ENCODE measurements at places on chromosomes 11 and 22.

- DNase-seq: peak; percentile 38
Measured at GRCh38 chr11:84564180-84564866, 1062.8 kb downstream of the DLG2 start.

DNA sequence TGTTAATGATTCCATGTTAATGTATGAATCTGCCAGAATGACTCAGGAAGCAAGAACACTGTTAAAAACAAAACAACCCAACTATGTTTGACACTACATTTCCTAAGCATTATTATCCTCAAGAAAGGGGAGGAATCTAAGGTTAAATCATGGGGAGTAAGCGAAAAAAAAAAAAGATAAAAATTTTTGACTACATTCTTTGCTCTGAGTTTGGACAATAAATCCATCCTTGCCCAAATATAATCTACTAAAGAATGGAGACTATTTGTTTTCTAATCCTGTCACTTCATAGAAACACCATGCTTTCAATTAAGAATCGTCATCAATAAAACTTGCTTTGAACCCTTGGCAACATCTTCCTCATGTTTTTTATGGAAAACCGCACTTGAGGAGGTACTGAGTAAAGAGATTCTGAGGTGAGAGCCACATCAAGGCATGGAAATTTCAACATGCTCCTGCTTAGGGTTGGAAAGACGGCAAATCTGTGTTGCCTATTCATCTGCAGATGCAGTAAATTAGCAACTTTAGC is 9.7 kb downstream of the MAML2 start:
- DNase-seq: peak; percentile 73

DNA sequence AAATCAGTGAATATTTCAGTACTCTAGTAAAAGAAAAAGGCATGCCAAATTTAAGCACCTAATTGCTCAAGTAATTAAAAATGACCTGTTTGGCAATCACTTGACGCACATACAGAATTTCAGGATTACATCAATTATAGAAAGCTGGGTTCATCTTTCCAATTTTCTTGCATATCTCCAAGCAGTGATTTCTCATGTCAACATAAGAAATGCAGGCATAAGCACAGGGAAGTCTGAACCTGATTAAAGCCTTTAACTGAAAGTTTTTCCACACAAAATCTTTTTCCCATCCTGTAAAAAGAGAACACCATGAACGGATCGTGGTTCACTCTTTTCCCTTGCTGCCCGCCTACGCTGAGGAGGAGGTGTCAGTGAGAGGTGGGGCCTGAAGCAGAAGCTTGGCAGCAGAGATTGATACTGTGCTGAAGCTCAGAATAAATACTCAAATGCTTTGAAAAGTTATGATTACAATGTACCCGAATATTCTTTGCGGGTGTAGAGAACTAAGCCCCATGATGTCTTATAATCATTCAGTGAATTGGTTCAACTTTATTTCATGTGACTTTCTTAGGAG is 704.1 kb upstream of the CCDC90B start:
- no peak for DNase-seq

GRCh38 chr11:14908214-14908880 is 16.3 kb upstream of the CYP2R1 start:
- DNase-seq: peak; percentile 30

GRCh38 chr22:27196606-27197005 is 539.2 kb downstream of the MIAT start:
- no peak for DNase-seq

DNA sequence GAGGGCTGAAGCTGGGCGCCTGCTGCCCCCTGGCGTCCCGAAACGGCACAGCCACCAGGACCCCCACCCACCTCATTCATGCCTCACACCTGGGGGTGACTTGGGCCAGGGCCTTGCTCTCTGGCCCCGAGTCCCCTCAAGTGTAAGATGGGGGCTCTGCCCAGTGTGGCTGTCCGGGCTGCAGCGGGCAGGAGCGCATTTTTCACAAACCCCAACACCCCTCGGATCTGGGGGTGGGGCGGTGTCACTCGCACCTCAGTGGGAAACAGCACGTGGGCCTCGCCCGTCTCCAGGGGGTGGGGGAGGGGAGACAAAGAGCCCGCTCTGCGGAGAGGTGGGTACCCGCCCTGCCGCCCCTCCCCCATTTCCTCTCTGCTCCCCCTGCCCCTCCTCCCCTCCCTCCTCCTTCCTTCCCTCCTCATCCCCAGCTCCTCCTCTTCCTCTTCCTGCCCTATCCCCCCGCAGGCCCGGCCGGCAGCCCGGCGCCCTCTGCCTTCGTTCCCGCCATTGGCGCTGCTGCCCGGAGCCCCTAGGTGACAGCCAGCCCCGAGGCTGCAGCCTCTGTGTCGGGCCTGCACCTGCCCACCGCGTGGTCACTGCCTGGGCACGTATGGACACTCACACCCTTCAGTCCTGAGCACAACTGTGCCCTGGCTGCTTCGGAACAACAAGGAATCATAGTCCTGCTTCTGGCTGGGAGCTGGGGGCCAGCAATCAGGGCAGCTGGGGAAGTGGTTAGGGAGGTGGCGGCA is 6.8 kb upstream of the CDKN1C start:
- DNase-seq: peak; percentile 67

DNA sequence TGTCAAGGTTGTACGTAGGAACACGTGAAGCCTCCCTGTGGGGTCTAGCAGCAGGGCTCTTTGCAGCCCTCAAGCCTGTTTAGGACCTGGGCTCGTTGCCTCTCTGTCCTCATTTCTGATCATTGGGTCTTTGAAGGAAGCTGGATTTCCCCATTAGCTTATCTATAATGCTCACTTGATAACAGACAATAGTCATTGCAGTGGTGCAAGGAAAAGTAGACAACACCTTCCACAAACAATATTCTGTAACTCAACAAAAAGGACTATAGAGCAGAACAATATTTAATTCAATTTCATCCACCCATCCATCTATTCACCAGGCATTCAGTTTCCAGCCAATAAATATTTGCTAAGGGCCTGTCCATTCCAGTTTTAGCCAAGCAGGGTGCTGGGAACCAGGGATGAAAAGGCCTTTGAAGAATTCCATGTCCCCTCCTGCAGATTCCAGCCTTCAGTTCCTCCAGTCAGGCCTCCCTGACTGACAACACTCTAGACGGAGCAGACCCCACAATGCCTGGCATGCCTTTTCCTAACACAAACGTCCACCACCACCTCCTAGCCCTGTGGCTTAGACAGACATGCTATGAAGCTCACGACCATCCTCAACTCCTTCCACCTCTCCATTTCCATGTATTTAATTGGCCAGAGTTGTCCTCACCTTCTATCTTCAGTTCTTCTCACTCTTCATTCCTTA is 12.7 kb upstream of the POLD3 start:
- DNase-seq: no peak

GRCh38 chr11:4026389-4026788 is 68.2 kb upstream of the RRM1 start:
- DNase-seq: no peak

GRCh38 chr22:40609216-40609615 is 27.3 kb downstream of the MRTFA start:
- DNase-seq: peak; percentile 43

GRCh38 chr11:64331569-64332371 is 8.2 kb upstream of the CCDC88B start:
- peak; percentile 84 for DNase-seq

- peak; percentile 6 for DNase-seq
Measured at GRCh38 chr11:70675697-70676374, 277.5 kb downstream of the CTTN start.

GRCh38 chr11:19436932-19437331 is 196.2 kb upstream of the E2F8 start:
- no peak for DNase-seq

DNA sequence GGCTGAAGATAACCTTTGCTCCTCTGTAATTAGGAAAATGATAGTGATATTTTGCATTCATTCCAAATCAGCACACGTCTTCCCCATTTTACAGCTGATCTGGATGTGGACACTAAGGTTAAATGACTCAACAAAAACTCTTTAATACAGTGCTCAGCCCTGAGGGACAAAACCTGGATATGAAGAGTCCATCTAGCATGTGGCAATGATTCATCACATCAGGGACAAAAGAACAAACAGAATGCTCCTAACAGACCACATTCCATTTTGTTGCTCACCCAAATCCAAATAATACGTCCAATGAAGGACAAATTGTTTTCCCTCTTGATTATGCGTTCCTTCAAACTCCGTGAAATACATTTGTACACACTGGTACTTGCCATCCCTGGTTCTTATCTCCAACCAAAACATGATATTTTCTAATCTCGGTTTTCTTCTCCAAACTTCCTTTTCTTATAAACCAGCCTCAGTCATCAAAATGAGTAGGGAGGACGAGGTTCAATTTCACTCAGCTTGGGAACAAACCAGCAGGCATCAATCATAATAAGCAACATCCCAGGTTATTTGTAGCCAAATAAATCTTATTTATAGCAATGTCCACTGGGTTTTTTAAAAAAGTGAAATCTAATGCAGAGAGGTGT is 53.7 kb upstream of the MTMR2 start:
- DNase-seq: peak; percentile 64

GRCh38 chr11:31640611-31641010 is 131.0 kb downstream of the ELP4 start:
- DNase-seq: no peak
